Fibroblast of skin of right biceps (primary cell): ENCODE measurements at places on chromosomes 13 and 19.

GRCh38 chr13:88483202-88483601, 812.0 kb downstream of the SLITRK5 start:
- DNase-seq, result no peak

- DNase-seq, result no peak
These were observed 61.3 kb downstream of the CELF5 start for GRCh38 chr19:3285647-3286176.

GRCh38 chr19:10927730-10928562, 493 bp downstream of the YIPF2 start:
- no peak for DNase-seq

- DNase-seq, result peak; percentile 42
These were observed 3.4 kb downstream of the EVI5L start for GRCh38 chr19:7833225-7834099.

DNA sequence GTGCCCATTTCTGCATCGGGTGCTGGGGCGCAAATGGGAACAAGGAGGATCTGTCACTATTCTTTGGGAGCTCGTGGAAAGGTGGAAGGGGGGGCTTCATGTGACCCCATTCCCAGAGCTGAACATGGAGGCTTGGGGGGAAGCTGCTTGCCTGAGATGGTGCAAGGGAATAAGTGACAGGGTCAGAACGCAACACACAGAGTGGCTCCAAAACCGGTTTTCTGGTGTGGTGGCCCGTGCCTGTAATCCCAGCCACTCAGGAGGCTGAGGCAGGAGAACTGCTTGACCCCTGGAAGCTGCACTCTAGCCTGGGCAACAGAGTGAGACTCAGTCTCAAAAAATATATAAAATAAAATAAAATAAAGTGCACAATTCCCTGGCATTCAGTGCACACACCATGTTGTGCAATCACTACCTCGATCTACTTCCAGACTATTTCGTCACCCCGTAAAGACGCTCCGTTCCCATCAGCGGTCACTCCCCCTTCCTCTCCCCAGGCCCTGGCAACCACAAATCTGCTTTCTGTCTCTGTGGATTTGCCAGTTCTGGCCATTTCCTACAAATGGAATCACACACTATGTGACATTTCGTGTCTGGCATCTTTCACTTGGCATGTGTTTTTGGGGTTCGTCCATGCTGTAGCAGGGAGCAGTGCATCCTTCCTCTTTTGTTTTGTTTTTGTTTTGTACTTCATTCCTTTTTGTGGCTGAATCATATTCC, 18.2 kb upstream of the COMP start:
- peak; percentile 56 for DNase-seq

DNA sequence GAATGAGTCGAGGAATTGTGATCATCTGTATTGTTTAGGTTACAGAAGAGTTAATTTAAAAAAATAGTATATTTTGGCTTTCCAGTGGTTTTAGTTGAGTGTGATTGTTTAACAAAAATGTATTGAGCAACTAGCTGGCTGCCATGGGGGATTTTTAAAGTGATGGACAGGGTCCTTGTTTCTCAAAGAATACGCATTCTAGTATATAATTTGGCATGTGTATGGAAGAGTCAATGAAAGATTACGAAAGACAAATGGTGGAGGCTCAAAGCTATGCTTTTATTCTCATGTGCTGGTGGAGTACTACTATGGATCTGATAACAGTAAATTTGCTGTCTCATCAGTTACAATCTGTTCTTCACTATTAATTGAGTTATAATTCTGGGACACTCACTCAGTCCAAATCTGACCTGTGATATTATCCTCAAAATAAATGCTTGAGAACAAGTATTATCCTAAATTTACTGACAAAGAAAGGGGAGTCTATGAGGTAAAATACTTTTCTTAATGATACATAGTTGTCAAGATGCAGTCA, 240.0 kb downstream of the GPC6 start:
- DNase-seq, result no peak

GRCh38 chr13:22316494-22317025, 645.7 kb downstream of the FGF9 start:
- DNase-seq, result no peak
